ENCODE measurements at places on chromosomes 3 and 15.

GRCh38 chr3:133428552-133428951 lies 28.7 kb downstream of the BFSP2 start:
- no peak for DNase-seq
- no peaks in the 10 kb centered on the region for H3K27me3 ChIP-seq
- H3K4me1 ChIP-seq, result no peaks in the 10 kb centered on the region
- H3K36me3 ChIP-seq, result no peaks in the 10 kb centered on the region
- H3K27ac ChIP-seq, result no peak overlapping the region

GRCh38 chr3:385151-385550 lies 188.6 kb downstream of the CHL1 start:
- H3K36me3 ChIP-seq, result no peaks in the 10 kb centered on the region
- no peak for DNase-seq
- no peak overlapping the region for H3K27ac ChIP-seq
- no peak overlapping the region for H3K4me3 ChIP-seq
- H3K27me3 ChIP-seq, result no peaks in the 10 kb centered on the region

DNA sequence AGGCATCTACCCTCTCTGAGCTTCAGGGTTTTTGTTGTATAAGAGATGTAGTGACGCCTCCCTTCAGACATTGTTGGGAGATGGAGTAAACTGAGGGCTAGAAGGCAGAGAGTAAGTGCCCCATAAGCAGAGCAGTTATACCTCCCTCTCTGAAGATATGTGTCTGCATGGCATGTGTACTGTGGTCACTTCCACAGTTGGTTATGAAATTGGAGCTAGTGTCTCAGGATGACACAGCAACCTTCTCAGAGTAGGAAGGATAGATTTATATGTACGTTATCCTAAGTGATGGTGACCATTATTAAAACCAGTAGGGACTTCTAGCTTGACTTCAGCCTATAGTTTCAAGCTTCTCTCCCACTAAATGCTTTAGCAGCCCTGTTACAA lies 17.9 kb downstream of the PXK start:
- no peaks in the 10 kb centered on the region for H3K36me3 ChIP-seq
- no peak overlapping the region for H3K4me3 ChIP-seq
- H3K4me1 ChIP-seq, result peaks cover 2% of the 10 kb centered on the region

DNA sequence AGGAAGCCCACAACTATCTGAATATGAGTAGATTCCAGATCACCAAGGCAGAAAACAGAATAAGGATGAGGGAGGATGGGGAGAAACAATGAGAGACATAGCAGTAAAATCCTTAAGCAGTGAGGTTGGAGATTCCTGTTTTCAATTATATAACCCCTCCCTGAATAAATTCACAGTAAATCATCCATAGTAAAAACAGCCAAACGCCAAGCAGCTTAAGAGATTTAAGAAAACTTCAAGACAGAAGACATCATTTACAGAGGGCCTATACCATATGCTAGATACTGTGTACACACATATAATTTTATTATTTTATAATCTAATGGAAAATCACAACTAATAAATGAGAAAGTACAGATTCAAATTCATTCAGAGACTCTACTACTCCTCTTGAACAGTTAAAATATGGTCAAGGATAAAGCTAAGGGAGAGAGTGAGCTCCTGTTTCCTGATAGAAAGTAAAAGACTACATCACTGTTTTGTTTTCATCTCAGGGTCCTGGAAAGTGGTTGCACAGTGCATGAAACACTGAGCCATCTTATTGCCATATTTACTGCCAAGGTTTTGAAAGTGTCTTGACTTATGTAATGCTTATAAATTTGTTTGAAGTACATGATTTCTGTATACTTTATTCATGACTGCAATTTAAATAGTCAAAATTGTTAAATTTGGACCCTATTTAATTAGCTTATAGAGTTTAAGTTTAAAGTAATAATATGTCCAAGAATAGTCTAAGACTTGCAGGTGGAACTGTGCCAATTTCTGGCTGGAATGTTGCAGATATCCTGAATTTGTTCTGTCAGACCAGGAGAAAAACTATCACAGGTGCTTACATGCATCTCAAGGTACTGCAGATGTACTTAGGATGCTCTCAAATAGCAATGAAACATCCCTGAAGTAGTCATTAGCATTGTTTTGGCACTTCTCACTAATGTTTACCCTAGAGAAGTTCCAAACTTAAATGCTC lies 141.4 kb downstream of the TBL1XR1 start:
- H3K4me1 ChIP-seq, result peaks cover 18% of the 10 kb centered on the region
- no peak for DNase-seq
- H3K36me3 ChIP-seq, result no peaks in the 10 kb centered on the region
- H3K27me3 ChIP-seq, result no peaks in the 10 kb centered on the region
- H3K27ac ChIP-seq, result no peak overlapping the region
- H3K4me3 ChIP-seq, result no peak overlapping the region

GRCh38 chr15:66894363-66894762 lies 171.0 kb upstream of the SMAD3 start:
- H3K27ac ChIP-seq, result no peak overlapping the region
- no peak overlapping the region for H3K4me3 ChIP-seq
- H3K36me3 ChIP-seq, result no peaks in the 10 kb centered on the region
- no peak for DNase-seq
- H3K4me1 ChIP-seq, result no peaks in the 10 kb centered on the region
- no peaks in the 10 kb centered on the region for H3K27me3 ChIP-seq

DNA sequence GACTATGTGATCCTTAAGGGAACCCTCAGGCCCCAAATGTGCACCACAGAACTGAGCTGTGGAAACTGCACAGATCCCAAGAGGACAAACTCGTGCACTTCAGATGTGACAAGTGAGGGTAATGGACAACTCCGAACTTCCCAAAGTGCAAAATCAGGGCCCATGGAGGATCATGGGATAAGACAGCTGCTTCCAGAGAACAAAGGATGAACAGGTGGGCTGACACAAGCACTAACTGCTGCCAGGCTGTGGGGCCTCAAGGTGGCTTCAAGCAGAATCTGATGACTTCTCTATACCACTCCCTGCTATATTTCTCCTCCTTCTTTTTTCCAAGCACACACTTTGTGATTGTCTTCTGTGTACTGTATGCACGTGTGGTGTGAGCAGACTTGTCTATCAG lies 5.4 kb downstream of the TARS3 start:
- H3K27ac ChIP-seq, result no peak overlapping the region
- peaks cover 14% of the 10 kb centered on the region for H3K4me1 ChIP-seq
- no peak for DNase-seq
- H3K27me3 ChIP-seq, result no peaks in the 10 kb centered on the region
- H3K36me3 ChIP-seq, result peaks cover 55% of the 10 kb centered on the region
- H3K4me3 ChIP-seq, result no peak overlapping the region
